Left lobe of liver (tissue), 2 donors: ENCODE measurements at places on chromosomes 7 and 10.

DNA sequence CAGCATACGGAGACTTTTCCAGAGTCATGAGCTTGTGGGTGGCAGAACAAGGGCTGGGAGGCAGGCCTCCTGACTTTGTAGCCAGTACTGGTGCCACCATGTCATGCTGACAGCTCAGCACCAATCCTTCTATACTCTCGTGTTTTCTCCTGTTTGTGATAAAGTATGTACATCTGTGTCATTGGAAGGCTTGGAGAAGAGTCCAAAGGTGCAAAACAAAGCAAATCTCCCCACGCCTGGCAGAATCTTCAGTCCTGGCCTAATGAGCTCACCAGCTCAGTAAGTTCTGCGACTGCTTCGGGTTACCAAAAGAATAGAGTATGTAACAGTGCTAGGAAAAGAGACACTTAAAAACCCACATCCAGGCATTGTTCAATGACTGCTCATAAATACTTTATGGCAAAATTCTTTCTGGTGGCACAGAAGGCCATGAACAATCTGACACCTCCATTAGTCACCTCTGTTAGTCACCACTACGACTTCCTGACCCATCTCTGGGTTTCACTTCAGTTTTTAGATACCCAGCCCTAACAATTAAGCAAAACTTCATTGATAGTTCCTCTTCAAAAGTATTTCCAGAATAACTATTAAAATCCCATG is 24.5 kb downstream of the STEAP1 start:
- DNase-seq = no peak

GRCh38 chr10:87072449-87072848 is 22.2 kb downstream of the GLUD1 start:
- no peak for DNase-seq

DNA sequence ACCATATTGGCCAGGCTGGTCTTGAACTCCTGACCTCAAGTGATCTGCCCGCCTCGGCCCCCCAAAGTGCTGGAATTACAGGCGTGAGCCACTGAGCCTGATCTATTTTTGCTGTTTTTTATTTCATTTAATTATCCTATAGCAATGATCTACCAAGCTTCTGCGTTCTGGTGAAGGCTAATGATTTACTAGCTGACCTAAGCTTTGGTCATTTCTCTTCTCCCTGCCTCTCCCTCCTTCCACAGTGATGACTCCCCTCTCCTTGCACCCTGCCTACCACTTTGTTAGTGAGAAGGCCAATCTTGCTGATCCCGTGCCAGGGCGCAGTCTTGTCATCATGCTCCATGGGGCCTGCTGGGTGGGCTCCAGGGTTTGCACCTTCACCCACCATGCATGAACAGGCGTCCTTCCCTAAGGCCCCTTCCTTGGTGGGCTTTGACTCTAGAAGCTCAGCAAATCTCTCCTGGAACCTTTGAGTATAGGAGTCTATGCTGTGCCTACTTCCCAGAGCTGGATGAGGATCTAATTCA is 11.9 kb upstream of the ZCCHC24 start:
- DNase-seq = no peak

GRCh38 chr10:6195846-6196245 is 6.9 kb upstream of the PFKFB3 start:
- no peak for DNase-seq

GRCh38 chr10:74683621-74684364 is 142.6 kb upstream of the KAT6B start:
- no peak for DNase-seq

GRCh38 chr7:157693071-157693520 is 356.3 kb downstream of the DNAJB6 start:
- DNase-seq = no peak

DNA sequence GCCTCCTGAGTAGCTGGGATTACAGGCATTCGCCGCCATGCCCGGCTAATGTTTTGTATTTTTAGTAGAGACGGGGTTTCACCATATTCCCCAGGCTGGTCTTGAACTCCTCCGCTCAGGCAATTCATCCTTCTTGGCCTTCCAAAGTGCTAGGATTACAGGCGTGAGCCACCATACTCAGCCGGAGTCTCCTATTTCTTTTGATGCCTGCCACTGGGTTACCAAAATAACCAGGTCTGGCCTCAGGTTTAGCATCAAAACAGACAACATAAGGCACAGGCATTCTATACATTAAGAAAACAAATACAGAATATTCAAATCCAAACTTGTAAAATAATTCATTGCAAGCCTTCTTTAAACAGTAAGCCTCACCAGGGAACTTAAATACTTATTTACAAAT is 289.8 kb upstream of the IMMP2L start:
- no peak for DNase-seq

GRCh38 chr7:68183176-68183575 is 1186.5 kb downstream of the TYW1 start:
- no peak for DNase-seq

DNA sequence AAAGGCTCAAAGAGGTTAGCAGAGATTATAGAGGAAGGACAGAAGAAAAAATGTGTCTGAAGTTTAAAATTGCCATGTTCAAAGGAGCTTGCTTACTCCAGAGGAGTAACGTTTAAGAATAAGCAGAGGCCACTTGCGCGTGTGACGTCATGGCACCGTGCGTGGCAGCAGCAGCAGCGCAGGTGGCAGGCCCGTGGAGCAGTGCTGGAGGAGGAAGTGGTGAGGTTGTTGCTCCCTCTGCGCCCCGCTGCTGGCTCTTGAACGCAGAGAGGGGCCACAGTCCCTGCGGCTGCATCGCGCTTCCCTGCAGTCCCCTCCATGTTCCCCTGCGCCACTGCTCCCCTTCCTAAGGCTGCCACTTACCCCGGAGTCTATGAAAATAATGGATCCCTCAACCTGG is 37.5 kb downstream of the GDI2 start:
- no peak for DNase-seq

DNA sequence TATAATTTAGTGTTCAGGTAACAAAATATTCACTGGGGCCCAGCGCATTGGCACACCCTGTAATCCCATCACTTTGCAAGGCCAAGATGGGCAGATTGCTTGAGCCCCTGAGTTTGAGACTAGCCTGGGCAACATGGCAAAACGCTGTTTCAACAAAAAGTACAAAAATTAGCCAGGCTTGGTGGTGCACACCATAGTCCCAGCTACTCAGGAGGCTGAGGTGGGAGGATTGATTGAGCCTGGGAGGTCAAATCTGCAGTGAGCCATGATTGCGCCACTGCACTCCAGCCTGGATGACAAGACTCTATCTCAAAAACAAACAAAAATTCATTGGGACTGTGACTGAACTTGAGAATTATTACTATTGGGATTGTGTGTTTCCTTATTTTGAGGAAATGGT is 40.4 kb upstream of the TRUB1 start:
- DNase-seq = no peak

DNA sequence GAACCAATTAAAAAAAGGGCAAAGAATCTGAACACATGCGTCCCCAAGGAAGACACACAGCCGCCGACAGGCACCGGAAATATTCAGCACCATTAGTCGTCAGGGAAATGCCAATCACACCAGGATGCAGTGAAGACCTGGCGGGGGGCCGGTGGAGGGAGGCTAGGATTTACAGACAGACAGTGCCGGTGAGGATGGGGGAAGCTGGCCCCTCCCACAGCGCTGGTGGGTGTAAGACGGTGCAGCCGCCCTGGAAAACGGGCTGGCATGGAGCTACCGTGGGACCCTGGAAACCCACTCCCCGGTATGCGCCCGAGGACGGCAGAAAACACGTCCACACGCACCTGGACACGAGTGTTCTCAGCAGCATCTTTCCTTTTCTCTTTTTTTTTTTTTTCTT is 4.8 kb upstream of the ADAP1 start:
- DNase-seq = no peak

DNA sequence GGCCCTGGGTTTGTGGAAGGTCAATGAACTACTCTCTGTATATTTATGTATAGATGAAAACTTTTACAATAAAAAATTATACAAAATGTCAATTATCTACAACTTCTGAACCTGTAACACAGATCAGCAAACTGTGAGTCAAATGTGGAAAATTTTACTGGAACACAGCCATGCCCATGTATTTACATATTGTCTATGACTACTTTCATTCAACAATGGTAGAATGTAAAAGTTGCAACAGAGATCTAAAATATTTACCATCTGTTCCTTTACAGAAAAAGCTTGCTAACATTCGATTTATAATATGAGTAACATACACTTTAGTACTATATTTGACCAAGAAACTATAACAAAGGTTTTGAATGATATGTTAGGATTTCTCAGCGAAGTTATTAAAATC is 481.6 kb downstream of the PARD3 start:
- no peak for DNase-seq
